ENCODE measurements at places on chromosomes 6 and 20.

- no peak for DNase-seq
Measured at GRCh38 chr6:99282479-99283062, 66.9 kb downstream of the FAXC start.

- DNase-seq: no peak
Measured at GRCh38 chr6:123570813-123571684, 65.7 kb downstream of the TRDN start.

DNA sequence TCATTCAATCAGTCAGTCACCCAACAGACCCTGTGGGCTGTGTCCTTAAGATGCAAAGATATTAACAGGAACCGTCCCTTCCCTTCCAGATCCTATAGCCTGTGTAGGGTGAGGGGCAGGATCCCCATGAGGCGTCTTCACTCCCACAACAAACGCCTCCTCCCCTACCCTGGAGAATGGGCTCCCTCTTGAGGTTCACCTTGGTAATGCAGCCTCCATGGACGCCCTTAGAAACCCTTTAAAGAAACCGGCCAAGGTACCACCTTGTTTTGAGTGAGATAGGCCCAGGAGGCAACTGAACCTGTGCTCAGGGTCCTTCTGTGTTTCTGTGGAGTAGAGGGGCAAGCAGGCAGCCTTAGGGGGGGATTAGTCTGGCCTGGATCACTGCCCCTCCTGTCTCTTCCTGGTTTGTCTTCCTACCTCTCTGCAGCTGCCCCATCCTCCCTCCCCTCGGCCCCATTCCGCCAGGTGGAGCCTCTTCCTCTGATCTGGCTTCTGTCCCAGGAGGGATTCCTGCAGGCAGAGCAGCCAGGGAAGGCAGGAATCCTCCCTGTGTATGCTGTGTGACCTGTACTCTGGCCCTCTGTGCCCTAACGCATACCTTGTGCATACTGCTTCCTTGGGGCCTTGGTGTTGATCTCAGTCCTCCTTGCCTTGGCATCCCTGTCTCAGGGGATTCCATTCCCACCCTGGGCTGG, 6.6 kb upstream of the GUCA1A start:
- DNase-seq: no peak

DNA sequence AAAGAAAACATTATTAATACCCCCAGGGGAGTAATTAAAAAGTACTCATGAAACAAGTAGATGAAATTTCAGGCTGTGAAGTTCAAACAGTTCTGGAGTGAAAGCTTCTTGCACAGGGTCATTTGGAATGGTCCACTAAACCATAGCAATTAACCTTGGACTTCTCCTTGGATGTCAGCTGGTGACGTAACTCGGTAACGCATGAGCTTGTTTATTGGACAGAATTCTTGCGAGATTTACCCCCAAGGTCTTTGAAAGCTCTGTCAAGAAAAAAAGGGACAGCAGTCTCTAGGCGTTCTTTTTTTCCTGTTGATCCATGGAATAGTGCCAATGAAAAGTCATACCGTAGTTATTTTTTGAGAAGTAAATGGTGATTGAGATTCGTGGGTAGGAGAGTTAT, 2.2 kb downstream of the CD83 start:
- DNase-seq: no peak

DNA sequence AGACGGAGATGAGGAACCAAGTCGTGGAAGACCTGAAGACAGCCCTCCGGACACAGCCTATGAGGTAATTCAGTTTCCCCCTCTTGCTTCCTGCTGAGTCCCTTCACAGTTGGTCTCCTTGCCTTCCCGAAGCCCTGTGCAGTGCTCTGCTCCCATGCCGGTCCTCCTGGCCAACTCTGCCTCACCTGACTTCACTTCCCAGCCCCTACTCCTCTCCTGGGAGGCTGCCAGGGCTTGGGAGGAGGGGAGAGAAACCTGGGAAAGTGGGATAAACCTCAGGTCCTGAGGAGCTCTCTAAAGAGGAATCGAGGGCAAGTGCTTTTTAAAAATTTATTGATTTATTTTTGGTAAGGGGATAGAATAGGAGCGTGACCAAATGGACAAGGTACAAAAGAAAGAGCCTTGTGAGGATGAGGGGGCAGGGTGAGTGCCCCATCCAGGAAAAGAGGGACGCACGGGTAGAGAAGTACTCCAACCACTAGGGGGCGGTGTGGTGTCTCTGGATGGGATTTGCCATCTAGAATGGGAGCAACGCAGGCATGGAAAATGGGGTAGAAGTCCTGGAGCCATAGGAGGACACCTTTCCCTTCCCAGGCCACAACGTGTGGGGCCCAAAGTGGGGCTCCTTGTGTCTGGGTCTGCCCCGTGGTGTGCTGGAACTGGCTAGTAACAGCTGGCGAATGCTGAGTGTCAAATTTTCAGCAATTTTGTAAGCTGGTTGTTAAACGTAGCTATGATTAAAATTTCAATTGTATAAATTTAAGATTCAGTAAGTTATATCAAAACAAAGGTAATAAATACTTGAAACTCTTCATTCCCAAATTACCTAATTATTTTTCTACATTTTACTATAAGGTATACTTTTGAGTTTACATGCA, 69.0 kb downstream of the MOCS1 start:
- DNase-seq: no peak
